ENCODE measurements at places on chromosomes 4 and X.

DNA sequence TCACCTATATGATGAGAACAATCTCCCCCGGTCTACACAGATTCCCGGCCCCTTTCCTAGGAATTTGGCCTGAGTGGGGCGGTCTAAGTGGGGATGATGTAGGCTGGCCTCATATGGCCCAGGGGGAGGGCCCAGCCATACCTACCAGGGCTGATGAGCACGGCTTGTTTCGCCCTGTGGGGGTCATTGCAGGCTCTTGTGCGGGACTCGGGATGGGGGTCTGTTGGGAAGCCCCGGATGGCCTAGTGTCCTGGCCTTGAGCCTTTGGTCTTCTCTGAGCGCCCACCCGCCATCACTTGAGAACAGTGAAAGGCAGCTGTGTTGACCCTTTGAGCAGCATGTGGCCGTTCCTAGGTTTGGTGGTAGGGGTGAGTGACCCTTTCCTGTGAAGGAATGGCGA, 4.8 kb upstream of the CTAG2 start:
- DNase-seq: no peak

- DNase-seq: no peak
Measured at GRCh38 chr4:26877406-26877805, 16.8 kb downstream of the STIM2 start.

- no peak for DNase-seq
Measured at GRCh38 chr4:169618986-169619385, 1.4 kb upstream of the CLCN3 start.

DNA sequence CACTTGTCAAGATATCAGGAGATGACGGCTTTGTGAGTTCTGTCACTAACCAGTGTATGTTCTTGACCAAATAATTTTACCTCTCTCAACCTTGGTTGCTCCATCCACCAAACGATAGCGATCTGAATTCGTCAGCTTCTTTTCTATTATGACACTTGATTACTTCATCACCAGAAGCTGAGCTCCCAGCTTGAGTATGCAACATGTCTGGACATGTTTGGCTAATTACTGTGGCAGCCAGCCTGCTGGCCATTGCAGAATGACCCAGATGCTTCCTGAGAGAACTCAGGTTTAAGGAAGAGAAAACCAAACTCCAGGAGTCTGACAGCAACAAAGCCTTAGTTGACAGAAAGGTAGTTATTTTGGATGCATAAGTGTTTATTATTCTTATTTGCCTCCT, 46.4 kb upstream of the PARM1 start:
- DNase-seq: no peak

GRCh38 chrX:7062276-7062675, 85.2 kb upstream of the STS start:
- DNase-seq: no peak

- DNase-seq: no peak
Measured at GRCh38 chrX:22467571-22467970, 194.9 kb downstream of the CBLL2 start.

DNA sequence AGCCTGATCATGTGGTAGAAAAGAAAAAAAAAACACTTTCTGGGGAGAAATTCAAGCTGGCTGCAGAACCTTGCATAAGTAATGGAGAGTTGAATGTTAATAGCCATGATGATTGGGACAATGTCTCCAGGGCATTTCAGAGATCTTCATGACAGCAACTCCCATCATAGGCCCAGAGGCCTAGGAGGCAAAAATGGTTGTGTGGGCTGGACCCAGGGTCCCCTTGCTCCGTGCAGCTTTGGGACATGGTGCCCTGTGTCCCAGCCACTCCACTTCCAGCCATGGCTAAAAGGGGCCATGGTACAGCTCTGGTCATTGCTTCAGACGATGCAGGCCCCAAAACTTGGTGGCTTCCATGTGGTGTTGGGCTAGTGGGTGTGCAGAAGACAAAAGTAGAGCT, 1170.9 kb downstream of the C4orf33 start:
- no peak for DNase-seq

GRCh38 chrX:37425370-37425769, 76.2 kb downstream of the PRRG1 start:
- no peak for DNase-seq

GRCh38 chrX:64662876-64663275, 267.6 kb upstream of the MTMR8 start:
- no peak for DNase-seq

GRCh38 chr4:77023920-77024319, 51.9 kb downstream of the CCNI start:
- no peak for DNase-seq

DNA sequence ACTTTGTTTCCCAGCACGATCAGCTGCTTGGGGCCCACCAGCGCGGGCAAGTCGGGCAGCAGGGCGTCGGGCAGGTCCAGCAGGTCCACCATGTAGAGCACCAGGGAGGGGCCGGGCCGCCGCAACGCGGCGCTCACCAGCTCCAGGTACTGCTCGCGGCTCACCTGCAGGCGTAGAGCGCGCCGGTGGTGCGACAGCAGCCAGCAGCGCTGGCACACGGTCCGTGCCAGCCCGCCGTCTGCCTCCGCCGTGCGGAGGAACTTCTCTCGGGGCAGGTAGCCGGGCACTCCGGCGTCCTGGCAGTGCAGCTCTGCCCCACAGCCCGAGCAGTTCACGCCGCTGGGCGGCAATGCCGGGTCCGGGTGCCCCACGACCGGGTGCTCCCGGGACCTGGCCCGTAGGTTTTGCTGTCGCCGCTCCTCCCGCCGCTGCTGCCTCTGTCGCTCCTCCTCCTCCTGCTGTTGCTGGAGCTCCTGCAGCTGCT, 527 bp downstream of the NOA1 start:
- DNase-seq: peak; percentile 45

- DNase-seq: no peak
Measured at GRCh38 chr4:151407018-151407417, 2.0 kb upstream of the FHIP1A start.

GRCh38 chr4:101280866-101281600, 66.3 kb downstream of the PPP3CA start:
- DNase-seq: no peak

DNA sequence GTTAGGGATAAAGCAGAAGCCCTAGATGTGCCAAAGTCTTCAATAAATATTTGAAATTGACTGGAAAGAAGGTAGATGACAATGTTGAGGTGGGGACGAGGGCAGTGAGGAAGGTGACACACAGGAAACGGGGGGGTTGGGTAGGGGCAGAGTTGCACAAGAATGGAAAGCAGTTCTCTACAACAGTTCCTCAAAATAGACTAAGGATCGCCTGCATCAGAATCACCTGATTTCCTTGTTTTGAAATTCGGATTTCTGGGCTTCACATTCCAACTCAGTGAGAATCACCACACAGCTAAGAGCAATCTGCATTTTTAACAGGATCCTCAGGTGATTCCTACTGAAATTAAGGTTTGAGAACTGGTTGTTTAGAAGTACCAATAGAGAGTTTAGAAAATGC, 70.6 kb downstream of the ARFIP1 start:
- DNase-seq: no peak

DNA sequence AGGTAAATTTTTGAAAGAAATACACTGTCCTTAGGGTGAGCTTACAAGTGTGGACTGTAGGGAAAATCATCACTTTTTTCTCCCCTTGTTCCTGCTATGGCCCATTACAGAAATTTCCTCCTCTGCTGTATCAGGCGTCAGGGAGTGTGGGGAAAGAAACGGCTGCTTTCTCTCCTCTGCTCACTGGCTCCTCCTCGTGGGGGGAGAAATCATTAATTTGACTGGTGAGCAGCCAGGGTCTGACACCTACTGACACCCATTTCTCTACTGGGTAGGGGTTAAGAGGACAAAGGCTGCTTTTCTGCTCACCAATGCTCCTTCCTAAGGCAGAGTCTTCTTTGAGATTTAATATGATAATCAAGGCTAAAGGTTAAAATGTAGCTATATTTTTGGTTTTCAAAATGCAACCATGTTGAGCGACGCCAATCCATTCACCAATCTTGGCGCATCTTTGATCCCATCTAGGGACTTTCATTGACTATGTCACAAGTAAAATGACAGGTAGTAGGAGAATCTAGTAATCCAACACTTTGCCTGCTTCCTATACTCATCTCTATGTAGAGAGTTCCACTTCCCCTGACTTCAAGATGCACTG, 25.1 kb downstream of the SETD7 start:
- peak; percentile 58 for DNase-seq

GRCh38 chr4:152698089-152698499, 18.3 kb upstream of the TMEM154 start:
- no peak for DNase-seq

DNA sequence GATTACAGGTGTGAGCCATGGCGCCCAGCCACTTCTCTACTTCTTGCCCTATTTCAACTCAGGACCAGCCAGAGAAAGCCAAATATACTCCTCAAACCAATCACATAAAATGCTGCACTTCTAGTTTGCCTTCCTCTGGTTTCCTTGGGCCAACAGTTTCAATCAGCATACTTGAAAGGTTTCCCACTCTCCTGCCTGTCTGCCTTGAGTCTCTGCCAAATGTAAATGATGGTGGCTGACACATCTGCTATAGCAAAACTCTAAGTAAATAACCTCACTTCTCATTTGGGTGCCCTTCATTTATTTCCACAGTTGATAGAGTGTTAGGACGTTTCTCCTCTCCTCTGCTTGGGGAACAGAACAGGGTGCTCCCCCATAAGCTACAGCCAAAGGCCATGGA, 36.4 kb upstream of the PPA2 start:
- DNase-seq: no peak

DNA sequence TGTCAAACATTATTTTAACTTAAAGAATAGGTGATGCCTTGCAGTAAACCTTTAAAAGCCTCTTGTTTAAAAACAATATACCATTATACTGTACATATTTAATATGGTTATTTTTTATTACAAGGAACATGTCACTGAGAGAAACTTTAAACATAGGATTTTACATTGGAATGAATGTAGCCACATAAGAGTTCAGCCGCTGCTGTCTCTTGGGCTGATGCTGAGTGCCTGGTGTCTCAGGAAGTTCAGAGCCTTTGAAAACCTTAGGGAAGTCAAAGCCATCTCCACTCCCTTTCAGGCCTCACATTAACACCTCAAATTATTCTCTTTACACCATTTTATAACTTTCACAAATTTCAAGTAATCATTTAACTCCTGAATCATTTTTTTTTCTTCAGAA, 93.5 kb upstream of the DKK2 start:
- no peak for DNase-seq

GRCh38 chrX:134634691-134635090, 23.6 kb downstream of the PLAC1 start:
- DNase-seq: no peak

GRCh38 chrX:139826065-139827044, 106.5 kb downstream of the ATP11C start:
- DNase-seq: no peak

DNA sequence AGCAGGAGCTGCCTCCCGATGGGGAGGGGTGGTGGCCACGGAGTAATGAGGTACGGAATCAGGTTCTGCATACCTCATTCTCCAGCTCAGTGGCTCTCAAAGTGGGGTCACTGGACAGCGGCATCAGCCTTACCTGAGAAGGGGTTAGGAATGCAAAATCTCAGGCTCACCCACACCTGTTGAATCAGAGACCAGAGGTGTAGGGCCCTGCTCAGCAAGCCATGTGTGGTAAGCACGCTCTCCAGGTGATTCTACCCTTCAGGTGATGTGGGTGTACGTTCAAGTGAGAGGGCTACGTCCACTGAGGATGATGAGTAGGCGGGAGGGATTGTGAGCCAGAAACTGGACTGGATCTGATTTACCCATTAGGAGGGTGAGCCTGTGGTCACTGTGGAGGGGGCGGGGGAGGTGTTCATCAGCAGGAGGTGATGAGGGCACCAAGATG, 65.8 kb downstream of the ANAPC4 start:
- DNase-seq: no peak

DNA sequence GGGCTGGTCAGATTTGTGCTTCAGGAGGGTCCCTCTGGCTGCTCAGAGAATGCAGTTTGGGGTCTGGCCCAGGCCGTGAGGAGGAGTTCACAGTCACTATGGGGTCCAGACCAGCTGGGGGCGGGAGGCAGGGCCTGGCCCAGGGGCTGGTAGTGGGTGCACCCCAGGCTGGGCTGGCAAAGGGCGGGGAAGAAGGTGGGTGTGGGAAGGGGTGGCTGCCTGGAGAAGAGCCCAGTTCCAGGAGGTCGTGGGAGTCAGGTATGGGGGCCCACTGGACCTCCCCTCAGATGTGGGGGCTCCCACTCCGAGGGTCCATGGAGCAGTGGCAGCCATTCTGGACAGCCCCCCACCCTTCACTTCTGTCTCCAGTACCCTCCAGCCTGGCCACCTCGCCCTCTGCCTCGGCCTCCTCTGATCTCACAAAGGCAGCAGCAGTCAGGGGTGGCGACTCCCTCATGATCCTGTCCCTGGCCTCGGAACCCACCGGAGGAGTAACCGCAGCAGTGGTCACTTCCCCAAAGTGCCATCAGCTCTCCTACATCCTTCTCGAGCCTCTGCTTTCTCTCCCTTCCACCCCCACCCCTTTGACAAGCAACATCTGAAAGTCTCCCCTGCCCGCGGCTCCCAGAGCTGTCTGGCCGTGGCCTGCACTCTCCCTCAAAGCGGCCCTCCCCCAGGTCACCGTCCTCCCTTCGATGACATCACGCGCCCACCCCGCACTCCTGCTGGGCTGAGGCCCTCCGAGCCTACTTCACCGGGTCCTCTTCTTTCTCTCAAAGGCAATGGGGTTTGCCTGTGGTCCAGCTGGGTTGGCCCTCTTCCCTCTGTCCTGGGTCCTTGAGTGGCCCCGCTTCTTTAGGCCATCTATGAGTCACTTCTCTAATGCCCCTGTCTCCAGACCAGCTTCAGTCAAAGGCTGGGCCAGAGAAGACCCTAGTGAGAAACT, 1.7 kb upstream of the SLC6A8 start:
- no peak for DNase-seq

DNA sequence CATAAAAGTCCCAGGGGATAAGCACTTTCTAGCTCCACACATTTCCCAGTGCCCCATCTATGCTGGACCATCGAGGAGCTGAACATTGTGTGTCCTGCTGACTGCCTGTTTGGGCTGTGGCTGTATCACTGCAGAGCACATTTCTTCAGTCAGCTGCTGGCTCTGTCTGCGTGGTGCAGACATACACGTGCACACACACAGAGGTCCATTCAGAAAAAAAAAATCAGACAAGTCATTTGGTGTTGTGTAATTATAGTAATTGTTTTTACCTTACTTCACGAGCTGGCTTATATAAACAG, 1.1 kb upstream of the PDLIM3 start:
- DNase-seq: no peak

DNA sequence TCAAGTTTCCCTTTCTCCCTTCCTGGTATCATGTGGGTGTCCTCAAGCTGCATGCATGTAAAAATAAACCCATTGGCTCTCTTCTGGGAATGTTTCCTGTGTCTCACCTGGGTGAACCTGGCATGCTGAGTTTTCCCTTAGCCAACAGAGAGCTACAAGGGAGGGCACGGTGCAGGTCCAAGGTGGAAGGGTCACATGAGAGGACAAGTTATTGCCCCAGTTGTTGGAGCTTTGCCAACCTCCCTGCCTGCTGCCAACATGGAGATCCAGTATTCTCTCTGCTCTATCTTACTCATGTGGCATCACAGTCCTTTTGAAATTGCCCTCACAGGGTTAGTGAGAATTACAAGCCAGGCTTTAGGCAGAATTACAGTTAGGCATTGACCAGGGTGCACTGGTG, 196.1 kb upstream of the GYPA start:
- no peak for DNase-seq

GRCh38 chr4:2255501-2256155, 6.3 kb downstream of the MXD4 start:
- DNase-seq: no peak

Data from hematopoietic multipotent progenitor cell treated with erythropoietin and hydrocortisone succinate and interleukin-3 and kit ligand, for 15 days (in vitro differentiated cells).